Immature natural killer cell (primary cell): ENCODE measurements at places on chromosomes 1 and 21. TPM values are rescaled to one million over a fixed set of nuclear protein-coding genes. Genes with fewer than 3 reads are reported as not detected.

Gene BACE2
- 0.82 TPM for polyA plus RNA-seq

Gene EVI5
- 2.2 TPM for polyA plus RNA-seq

Gene S100A4
- polyA plus RNA-seq = 1,846 TPM

Gene PRKAA2
- polyA plus RNA-seq = not detected

DNA sequence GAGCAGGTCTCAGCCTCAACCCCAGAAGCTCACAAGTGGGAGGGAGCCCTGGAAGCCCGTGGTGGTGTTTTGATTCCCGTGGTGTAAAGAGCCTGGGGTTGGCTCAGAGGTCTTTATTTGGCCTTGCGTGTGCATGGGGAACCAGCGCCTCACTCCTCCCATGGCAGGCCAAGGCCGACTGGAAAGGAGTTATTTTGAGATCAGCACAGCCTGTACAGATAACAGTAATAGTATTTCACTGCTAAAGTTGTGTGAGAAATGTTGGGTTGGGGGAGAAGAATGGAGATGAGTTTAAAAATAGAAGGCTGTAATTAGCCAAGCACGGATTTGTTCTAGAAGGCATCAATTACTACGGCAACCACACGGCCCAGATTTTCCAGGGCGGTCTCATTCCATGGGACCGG lies 186.5 kb downstream of the DYRK1A start:
- no peak for DNase-seq

GRCh38 chr1:204572923-204573922 lies 57.0 kb downstream of the MDM4 start:
- DNase-seq = no peak

- DNase-seq = no peak
Observed at GRCh38 chr1:208935517-208936187, 647.9 kb upstream of the CAMK1G start.

DNA sequence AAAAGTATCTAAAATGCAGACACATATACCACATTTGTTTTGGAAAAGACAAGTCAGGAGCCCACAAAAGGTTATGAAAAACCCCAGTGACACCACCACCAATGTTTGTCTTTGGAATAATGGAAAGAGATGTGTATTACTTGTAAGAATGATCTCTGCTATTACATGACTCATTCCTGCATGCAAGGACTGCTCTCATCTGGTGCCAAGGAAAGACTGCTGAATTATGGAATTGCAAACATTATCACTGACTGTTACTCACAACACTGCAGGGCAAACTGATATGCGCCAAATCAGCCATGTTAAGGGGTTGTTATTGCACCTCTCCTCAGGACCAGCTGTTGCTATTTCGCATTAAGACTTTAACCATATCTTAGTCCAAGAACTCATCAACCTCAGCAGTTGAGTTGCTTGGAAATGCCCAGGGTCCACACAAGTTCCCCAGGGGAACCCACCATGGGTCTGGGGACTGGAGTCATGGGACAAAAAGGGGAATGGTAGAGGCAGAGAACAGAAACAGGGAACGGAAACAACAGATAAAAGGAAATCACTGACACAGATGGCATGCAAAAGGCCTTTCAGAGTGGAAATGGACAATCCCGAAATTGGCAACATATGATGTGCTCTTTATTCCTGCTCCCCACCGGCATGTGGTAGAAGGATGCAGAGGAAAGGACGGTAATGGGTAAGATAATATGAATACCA lies 34.4 kb downstream of the CAPZB start:
- DNase-seq = no peak
